ENCODE measurements at places on chromosomes 11 and 22.

DNA sequence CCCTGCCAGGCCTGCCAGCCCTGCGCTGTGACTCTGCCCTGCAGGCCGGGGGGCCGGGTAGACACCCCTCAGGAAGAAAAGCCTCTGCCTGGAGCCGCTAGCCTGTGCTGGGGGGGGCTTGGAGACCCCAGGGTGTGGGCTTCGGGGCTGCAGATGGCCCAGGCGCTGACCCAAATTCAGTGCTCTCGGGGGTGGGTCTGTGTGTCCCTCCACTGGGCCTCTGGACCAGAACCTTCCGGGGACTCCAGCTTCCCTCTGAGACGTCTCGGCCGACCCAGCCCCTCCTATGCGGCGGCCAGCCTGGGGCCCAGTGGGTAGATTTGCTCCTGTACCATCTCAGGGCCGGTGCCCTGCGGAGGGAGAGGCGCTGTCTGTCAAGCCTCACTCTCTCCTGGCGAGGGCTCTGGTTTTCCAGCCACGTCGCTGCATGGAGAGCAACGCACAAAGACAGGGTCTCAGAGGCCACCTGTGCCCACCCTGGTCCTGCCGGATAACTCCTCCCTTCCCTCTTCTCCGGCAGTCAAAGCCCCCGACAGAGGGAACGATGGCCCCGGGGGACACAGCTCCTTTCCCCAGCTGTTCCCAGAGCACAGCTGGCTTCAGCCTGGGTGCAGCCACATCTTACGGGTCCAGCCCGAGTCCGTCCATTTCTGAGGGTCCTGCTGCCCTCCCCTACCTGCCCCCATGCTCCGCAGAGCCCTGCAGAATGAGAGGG lies 40.1 kb upstream of the TOLLIP start:
- DNase-seq = no peak

GRCh38 chr22:46267431-46268279 lies at the start of gene TTC38:
Gene TTC38, plus strand, starts transcription at chr22:46268008. Its CDS starts 32 bp downstream, at chr22:46268040.
- peak; percentile 29 for DNase-seq

GRCh38 chr11:134469627-134470026 lies 57.6 kb upstream of the B3GAT1 start:
- DNase-seq = no peak

DNA sequence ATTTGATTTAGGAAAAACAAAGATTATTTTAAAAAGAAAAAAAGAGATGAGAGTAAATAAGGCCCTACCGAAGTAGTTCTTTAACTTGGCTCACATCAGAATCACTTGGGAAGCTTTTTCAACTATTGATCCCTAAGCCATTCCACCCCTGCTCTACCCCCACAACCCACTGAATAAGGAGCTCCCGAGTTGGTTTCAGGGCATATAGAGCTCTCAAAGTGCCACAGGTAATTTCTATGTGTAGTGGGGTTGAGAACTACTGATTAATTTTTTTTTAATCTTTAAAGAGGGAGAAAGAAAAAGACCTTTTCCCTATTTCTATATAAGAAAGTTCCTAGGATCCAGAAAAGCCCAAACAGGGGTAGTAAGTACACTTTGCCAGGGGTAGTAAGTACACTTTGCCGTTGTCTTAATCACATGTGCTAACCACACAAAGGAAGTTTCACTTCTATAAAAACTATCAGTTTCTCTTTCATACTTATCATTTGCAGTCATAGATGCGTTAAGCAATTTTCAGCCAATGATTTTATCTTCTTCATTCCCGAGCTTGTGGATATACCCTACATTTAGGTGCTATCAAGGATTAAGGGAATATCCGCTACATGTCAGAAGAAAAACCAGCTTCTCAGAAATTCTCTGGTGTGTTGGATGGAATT lies 108.4 kb upstream of the ZC3H12C start:
- DNase-seq = no peak

GRCh38 chr22:31830721-31831070 lies 76.9 kb downstream of the DEPDC5 start:
- no peak for DNase-seq

DNA sequence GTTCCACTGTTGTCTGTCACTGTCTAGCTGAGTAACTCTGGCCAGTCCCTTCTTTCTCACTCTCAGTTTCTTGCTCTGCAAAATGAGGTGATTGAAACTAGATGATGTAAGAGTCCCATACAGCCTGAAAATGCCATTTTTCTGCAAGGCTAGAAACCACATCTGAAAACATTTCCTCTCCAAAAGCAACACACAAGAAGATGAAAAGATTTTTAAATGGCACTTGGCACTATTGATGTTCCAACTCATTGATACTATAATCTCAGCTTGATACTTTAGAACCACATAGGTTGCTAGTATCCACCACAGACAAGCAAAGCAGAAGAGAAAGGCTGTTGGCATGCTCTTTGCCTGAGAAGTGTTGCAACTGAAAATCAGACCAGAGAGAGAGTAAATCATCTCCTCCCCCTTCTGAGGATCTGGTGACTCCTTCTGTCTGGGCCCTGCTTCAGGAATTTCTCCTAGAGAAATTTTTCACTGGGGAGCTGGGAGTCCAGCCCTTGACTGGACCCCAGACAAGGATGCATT lies 1217.9 kb downstream of the LRRC4C start:
- no peak for DNase-seq

DNA sequence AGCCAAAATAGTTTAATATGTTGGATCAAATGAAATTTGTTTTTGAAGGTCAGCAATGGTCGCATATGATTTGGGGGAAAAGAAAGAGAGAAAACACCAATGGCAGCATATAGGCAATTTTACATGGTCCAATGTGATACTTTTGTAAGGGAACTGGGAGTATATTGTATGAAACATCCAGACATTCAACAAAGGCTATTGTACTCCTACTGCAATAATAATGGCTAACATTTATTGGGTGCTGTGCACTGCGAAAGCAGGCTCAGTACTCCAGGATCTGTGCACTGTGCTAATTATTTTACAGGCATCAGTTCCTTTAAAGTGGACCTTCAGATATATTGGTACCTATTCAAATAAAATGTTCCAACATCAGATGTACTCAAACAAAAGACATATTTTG lies 5.9 kb upstream of the OR10V1 start:
- no peak for DNase-seq

DNA sequence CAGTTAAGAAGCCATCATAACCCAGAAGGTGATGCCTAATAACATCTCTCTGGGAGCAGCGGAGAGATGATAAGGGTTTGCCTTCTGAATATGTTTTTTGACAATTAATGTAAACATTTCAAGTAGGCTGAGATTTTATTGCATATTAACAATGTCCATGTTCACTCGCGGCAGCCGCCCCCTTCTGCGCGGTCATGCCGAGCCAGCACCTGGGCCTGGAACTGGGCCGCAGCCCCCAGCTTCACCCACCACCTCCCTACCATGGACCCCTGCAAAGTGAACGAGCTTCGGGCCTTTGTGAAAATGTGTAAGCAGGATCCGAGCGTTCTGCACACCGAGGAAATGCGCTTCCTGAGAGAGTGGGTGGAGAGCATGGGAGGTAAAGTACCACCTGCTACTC lies 4.3 kb upstream of the SAA1 start:
- DNase-seq = no peak

DNA sequence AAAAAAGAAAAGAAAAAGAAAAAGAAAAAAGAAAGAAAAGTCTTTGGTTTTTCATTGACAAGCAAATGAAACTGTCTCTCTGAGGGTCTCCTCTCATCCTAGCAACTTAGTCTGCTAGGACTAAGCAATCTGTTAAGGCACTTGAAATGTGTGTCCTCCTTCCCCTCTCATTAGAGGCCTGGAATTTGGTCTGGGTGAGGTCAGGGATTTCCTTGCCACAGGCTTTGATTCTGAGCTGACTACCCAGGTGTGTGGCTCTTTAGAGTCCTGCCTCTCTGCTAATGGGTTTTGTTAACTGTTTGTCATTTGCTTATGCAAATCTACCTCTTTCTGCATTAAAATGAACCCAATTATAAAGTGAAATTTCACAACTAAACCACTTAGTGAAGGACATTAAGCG lies 18.3 kb upstream of the PKNOX2 start:
- DNase-seq = no peak

DNA sequence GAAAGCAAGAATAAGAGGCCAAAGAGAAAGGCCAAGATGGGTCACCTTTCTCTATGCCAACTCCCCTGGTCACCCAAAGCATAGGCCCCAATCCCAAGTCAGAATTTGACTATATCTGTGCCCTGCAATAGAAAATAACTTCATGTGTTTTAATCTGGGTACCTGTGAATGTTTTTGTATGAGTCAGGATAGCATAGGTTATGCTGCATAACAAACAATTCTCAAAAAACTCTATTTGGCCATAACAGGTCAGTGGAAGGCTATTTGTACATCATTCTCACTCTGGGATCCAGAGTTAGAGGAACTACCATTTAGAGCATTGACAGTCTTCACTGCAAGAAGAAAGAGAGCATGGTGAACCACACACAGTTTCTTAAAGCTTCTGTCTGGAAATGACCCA lies 167.3 kb downstream of the DBX1 start:
- no peak for DNase-seq

DNA sequence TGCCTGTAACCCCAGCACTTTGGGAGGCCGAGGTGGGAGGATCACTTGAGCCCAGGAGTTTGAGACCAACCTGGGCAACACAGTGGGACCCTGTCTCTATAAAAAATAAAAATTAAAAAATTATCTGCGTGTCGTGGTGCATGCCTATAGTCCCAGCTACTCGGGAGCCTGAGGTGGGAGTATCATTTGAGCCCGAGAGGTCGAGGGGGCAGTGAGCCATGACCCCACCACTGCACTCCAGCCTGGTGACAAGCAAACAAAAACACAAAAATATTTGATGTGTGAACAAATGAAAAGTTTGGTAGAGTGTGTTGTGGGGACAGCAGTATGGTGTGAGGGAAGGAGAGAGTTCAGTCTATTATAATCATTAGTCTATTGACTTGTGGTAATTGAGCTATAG lies 90.8 kb upstream of the PARVA start:
- DNase-seq = no peak

GRCh38 chr11:110797453-110797852 lies 85.2 kb upstream of the ARHGAP20 start:
- DNase-seq = no peak

DNA sequence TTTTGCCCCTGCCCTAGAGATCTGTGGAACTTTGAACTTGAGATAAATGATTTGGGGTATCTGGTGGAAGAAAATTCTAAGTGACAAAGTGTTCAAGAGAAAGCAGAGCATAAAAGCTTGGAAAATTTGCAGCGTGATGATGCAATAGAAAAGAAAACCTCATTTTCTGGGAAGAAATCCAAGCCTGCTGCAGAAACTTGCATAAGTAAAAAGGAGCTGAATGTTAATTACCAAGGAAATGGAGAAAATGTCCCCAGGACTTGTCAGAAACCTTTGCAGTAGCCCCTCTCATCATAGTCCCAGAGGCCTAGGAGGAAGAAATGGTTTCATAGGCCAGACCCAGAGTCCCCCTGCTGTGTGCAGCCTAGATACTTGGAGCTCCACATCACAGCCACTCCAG lies 686.9 kb downstream of the FAM181B start:
- no peak for DNase-seq

- no peak for DNase-seq
Observed at GRCh38 chr11:126914166-126914565, 86.4 kb downstream of the KIRREL3 start.

DNA sequence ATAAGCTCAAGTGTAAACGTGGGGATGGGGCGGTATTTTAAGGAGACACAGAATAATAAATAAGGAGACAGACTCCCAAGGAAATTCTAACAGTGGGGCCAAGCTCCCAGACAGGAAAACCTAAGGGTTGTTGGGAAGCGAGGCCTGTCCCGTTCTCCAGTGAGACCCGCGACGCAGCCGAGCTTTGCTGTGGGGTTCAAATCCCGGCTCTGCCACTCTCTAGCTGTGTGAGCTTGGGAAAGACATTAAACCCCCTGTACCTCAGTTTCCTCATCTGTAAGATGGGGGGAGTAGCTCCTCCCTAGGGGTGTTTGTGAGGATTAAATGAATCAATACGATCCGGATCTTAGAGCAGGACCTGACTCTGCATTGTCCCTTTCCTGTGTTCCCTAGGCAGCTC lies 106.8 kb downstream of the TRIM29 start:
- no peak for DNase-seq

GRCh38 chr11:67438158-67438902 lies 848 bp upstream of the PTPRCAP start:
- DNase-seq = peak; percentile 59

GRCh38 chr22:46050451-46050845 lies 73.5 kb upstream of the WNT7B start:
- no peak for DNase-seq

DNA sequence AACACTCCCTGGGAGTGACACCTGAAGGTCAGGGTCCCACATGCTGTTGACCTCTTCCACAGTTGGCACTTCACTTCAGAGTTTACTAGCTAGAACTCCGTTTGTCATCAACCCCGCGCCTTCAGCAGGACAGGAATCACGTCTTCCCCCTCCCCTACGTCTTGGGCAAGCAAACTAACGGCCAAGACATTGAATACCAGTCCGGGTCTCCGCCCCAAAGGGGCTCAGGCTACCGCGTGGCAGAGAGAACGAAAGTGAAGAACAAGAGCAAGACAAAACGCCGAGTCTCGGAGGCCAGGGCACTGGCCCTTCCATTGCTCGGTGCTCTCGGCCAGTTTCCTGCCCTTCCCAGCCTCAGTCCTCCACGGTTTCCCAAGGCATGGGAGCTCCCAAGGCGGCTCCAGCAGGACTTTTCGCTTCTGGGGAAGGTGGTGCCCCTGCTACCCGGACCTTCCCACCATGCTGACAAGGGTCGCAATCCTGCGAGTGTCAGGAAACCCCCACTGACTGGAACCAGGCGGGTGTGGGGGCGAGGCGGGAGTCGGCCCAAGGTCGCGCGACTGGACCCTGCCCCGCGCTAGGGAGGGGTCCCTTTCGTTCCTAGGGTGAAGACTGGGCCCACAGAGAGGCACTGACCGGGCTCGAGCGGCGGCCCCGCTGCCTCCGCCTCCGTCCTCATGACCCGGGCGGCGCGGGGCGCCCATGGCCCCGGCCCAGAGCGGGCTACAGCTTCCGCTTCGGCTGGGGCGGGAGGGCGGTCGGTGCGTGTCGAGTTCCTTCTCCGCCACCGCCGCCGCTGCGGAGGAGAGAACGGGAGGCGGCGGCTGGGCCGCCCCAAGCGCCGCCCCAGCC lies at the start of gene GUCD1:
GUCD1 (minus strand) TSS at position 826 of the 852 bp plus-strand sequence; CDS start at position 679, 147 bp downstream.
- no peak for DNase-seq

- DNase-seq = no peak
Observed at GRCh38 chr11:111049131-111049530, 196.4 kb upstream of the POU2AF2 start.

- no peak for DNase-seq
Observed at GRCh38 chr11:110272919-110273318, 23.5 kb downstream of the RDX start.

DNA sequence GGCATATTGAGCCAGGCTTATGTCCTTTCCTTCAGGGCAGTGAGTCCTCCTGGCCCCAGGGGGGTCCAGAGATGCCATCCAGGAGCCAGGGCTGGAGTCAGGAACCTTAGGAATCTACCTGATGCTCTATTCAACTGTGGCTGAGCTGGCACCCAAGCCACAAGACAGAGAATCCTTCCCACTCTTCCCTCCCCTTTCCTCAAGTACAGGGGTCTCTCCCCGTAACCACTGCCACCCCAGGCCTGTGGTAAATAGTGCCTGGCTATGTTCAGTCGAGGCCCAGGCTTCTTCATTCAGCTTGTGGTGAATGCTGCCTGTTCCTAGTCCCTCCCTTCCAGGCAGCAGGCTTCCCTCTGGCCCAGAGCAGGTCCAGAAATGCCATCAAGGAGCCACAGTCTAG lies 45.5 kb upstream of the THY1 start:
- DNase-seq = no peak

Data from activated T-helper 1 cell treated with Interleukin-2 at 50 U/mL for 16 hours (primary cell).